T-helper 1 cell treated with Interleukin-12 subunit alpha and Interleukin-12 subunit beta and Interleukin-4 antibody, amounts not matched to agents 30 ng/mL and 1 ng/mL, for 36 hours (primary cell): ENCODE measurements at places on chromosomes 1 and 21. TPM values are rescaled to one million over a fixed set of nuclear protein-coding genes. Genes with fewer than 3 reads are reported as not detected.

EIF3I gene
- 196 and 197 TPM in 2 replicates for total RNA-seq

UQCRHL gene
- 1.2 and 1.4 TPM in 2 replicates for total RNA-seq

HAPLN2 gene
- not detected in 2 replicates for total RNA-seq

KLHDC7A gene
- total RNA-seq = not detected in 2 replicates

SRGAP2B gene
- total RNA-seq = 43.2 and 48.0 TPM in 2 replicates

OR6N1 gene
- total RNA-seq = not detected in 2 replicates

SPRR3 gene
- total RNA-seq = not detected in 2 replicates

GCSAML gene
- total RNA-seq = not detected in 2 replicates

TAL1 gene
- total RNA-seq = not detected in 2 replicates

SH2D2A gene
- 234 and 243 TPM in 2 replicates for total RNA-seq

CLCN6 gene
- 15.2 and 17.5 TPM in 2 replicates for total RNA-seq

UMODL1 gene
- total RNA-seq = 0.12 TPM in 1 of 2 replicates, not detected in the other

CYP4B1 gene
- total RNA-seq = 0.10 TPM in 1 of 2 replicates, not detected in the other

C1QA gene
- total RNA-seq = not detected in 2 replicates

SFT2D2 gene
- 84.5 and 86.4 TPM in 2 replicates for total RNA-seq

KCNH1 gene
- total RNA-seq = not detected in 2 replicates

TDRD5 gene
- total RNA-seq = not detected in 2 replicates
